HCEC 1CT (cell line): ENCODE measurements at places on chromosomes 7 and 10.

- no peak for DNase-seq
Measured at GRCh38 chr10:103493916-103494877, 692 bp downstream of the NEURL1 start.

- no peak for DNase-seq
Measured at GRCh38 chr10:71079761-71080380, 132.5 kb upstream of the UNC5B start.

- no peak for DNase-seq
Measured at GRCh38 chr7:121420976-121421375, 24.9 kb upstream of the FAM3C start.

- DNase-seq: no peak
Measured at GRCh38 chr10:16505161-16505560, 16.5 kb downstream of the C1QL3 start.

DNA sequence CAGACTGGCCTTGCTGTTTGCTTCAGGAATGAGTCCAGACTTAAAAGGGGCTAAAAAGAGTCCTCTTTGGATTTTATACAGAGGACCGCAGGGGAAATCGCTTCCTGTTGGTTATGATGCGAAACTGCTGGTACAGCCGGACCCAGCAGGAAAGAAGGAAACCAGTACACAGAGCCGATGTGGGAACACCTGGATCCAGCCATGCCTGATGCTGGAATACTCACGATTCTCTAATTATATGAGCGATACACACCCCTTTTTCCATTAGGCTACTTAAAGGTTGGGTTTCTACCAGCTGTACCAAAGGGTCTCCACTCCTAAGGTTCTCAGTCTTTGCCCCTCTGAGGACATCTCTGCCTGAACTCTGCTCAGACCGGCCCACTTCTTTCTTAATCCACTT lies 27.7 kb downstream of the ZNF777 start:
- DNase-seq: no peak

GRCh38 chr7:10222976-10223375 lies 750.7 kb upstream of the PHF14 start:
- no peak for DNase-seq

DNA sequence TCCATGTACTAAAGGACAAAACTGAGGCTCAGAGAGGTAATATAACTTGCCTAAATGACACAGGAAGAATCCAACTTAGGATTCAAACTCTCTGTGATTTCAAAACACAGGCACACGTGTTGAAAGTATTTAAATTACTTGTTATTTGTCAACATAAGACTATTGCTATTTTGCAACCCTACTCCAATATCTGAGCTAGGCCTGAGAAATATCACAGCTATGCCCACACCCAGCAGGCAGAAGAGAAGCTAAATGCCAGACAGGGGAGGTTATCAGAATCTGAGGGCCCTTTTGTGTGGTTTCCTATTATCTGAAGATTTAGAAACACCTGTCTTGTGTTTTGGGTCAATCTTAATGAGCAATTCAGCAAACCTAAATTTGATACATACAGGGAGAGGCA lies 204.3 kb downstream of the ANK3 start:
- no peak for DNase-seq
